ENCODE measurements at places on chromosomes 6 and 20.

DNA sequence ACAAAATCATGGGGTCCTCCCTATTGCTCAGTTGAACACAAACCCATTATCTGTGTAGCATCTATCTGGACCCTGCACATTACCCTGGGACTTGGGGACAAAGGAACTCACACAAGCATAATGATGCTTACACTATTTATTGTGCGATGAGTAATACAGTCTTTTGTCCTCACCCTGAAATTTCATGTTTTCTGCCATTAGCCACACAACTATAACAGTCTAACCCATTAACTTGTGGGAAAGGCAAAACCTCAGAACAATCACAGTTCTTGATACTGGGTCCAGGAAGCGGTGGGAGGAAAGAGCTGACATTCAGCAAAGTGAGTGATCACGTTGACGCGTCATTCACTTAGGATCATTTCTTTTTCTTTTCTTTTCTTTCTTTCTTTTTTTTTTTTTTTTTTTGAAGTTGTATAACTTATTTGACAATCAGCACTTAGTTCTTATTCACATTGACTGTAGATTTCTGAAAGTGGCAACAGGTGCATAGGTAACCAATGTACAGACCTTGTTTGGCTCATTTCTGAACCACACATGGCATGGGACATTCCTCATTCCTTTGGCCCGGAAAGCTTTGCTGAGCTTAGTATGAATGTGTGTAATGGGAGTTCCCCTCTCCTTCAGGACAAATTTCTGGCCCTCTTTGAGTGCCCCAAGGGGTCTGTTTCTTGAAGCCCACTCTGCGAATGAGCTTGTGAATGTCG is 94.8 kb upstream of the CNKSR3 start:
- no peak for DNase-seq

- DNase-seq: no peak
These were observed 105.4 kb downstream of the TSHZ2 start for GRCh38 chr20:53077373-53078205.

GRCh38 chr6:43876602-43877001 is 106.6 kb downstream of the VEGFA start:
- DNase-seq: no peak

- DNase-seq: no peak
These were observed 35.5 kb downstream of the PPP1R16B start for GRCh38 chr20:38840894-38841470.

GRCh38 chr6:20840675-20841074 is 306.4 kb downstream of the CDKAL1 start:
- DNase-seq: no peak

DNA sequence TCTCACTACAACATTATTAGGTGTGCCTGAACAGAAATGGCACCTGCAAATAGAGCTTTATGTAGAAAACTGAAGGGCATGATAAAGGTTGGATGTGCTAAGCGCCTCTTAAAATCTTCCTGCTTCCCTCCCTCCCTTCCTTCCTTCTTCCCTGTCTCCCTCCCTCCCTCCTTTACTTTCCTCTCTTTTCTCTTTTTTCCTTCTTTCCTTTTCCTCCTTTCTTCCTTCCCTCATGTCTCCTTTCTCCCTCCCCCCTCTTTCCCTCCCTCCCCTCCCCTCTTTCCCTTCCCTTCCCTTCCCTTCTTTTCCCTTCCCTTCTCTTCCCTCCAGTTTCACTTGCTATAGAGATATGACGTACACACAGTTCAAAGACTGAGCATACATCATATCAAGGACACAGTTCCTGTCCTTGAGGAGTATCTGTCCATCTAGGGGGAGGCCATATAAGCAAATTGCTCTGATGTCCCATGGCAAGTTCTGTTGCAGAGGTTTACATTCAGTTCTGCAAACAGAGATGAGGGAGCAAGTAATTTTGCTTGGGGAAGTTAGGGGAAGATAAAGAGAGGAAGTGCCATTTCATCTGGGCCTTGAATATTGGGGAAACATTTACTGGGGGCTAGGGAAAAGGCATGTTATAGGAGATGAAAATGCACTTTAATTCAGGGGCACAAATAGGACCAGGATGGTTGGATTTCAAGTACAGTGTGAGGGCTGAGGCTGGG is 79.0 kb upstream of the EEF1E1 start:
- DNase-seq: no peak

- DNase-seq: no peak
These were observed 62.5 kb downstream of the PYGB start for GRCh38 chr20:25310268-25310920.

GRCh38 chr20:5150226-5151076 is 23.6 kb downstream of the CDS2 start:
- DNase-seq: no peak

DNA sequence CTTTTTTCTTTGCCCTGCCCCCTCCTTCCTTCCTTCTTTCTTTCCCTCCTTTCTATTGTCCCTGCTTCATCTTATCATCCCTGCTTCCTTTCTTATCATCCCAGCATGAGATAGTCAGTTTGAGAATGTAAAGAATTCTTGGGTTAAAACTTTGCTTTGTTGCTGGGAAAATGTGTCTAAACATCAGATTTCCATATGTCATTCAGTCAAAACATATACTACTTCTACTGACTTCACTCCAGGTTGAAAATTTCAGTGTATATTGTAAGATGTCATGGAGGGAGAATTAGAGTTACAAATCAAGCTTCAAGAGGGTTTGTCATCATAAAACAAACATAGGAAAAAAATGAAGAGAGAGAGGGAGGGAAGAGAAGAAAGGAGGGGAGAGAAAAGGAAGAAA is 358.4 kb upstream of the SOX4 start:
- no peak for DNase-seq
